ENCODE measurements at places on chromosomes 12 and 14.

GRCh38 chr12:89062996-89063395 lies 289.3 kb downstream of the DUSP6 start:
- DNase-seq, result no peak

GRCh38 chr12:93247313-93247991 lies 130.3 kb upstream of the NUDT4 start:
- DNase-seq, result no peak

DNA sequence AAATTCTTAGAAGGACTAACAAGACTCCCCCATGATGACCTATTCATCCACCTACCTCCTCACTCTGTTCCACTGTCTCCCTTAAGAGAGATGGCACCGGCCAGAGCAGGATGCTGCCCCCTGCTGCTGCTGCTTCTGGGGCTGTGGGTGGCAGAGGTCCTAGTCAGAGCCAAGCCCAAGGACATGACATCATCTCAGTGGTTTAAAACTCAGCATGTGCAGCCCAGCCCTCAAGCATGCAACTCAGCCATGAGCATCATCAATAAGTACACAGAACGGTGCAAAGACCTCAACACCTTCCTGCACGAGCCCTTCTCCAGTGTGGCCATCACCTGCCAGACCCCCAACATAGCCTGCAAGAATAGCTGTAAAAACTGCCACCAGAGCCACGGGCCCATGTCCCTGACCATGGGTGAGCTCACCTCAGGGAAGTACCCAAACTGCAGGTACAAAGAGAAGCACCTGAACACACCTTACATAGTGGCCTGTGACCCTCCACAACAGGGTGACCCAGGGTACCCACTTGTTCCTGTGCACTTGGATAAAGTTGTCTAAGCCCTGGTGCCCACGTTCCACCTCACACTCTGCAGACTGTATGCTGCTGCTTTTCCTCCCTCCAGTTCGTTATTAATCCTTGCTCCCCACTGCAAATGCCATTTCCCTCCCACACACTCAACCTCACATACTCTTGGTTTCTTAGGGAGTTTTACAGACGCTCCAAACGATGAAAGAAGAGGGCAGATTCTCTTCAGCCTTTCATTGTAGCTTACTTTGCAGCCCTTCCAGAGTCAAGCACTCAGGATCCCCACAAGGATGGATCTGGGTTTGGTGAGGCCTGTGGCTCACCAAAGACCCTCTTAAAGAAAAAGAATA lies at the start of gene RNASE8:
Gene RNASE8 (plus strand): TSS at position 20 of the 873 bp plus-strand sequence. CDS start 71 bp downstream, at position 91.
- DNase-seq, result no peak

DNA sequence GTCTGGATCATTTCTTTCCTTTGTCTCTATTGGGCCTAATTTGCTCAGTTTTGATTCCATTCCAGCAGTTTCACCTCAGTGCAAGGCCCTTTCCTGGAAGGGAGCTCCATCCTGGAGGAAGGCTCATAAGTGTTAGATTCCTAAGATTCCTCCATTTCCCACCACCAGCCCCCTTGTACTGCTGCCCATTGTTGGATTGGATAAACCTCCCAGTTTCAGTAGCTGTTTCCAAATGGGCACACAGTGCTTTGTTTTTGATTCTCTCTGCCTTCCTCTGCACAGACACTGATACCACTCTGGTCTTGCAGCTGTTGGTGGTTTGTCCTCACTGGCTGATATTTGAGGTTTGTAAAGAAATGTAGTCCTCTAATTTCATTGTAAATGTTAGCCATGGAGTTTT lies 158.9 kb downstream of the SLC15A5 start:
- DNase-seq, result no peak

DNA sequence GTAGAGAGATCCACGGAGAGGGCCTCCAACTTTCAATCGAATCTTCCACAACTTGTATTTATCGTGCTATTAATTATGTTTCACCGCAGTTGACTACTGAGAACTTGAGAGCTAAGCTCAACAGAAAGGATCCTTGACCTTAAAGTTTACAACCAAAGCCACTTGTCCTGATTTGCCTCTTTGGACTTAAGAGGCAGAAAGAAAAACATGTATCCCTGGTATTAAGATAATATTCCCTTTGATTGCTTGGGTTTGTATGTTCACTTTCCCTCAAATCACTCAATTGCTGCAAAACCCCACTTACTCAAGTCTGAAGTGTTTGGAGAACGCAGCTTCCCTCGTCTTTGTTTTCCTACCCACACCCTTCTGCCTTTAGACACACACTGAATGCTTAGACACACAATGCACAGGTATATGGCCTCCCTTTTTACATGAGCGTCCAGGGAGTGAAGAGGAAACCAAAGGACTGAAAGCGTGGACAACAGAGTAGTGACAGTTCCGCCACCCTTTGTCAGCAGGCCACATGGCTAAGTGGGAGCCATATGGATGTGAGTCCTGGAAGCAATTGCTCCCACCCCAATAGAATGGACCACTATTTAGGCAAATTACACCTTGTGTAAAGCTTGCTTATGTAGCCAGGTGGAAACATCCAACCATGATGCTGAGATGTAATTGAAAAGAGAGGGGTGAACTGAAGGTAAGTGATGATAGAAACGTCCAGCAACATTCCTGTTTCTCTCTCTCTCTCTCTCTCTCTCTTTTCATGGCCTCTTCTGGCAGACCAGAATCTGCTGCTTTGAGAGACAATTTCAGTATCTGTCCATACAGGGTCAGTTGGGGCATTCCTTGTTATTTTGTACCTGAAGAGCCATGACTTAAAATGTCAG lies 1.4 kb upstream of the PKP2 start:
- DNase-seq, result no peak

- DNase-seq, result no peak
Measured at GRCh38 chr12:125330645-125331341, 265.6 kb downstream of the AACS start.

GRCh38 chr14:105739331-105740102 lies 213.1 kb downstream of the TMEM121 start:
- no peak for DNase-seq

DNA sequence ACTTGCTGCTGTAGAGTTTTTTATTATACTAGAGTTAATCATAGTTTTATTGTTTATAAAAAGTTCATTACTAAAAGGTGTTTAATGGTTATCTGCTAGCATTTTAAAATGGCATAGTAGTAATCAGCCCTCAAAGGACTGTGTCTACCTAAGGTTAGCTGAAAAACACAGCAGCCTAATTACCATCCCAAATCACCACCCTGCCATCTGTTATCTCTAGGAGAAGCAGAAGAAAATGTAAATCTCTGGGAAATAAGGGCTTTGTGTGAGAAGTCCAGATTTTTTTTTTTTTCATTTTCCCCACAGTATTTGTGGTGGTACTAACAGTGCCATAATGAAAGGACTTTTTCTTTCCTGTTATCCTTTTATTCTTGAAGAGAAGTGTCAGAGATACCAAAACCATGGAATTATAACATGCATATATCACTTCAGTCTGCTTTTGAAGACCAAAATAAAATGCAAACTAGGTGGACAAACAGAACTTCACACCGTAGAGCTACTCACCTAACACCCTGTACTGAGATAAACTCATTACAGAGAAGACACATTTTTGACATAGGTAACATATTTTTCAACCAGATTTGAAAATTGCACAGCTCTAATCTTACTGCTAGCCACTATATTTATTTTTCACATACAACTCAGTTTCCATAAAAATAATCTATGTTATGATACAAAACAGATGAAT lies 876.2 kb downstream of the C12orf50 start:
- no peak for DNase-seq

DNA sequence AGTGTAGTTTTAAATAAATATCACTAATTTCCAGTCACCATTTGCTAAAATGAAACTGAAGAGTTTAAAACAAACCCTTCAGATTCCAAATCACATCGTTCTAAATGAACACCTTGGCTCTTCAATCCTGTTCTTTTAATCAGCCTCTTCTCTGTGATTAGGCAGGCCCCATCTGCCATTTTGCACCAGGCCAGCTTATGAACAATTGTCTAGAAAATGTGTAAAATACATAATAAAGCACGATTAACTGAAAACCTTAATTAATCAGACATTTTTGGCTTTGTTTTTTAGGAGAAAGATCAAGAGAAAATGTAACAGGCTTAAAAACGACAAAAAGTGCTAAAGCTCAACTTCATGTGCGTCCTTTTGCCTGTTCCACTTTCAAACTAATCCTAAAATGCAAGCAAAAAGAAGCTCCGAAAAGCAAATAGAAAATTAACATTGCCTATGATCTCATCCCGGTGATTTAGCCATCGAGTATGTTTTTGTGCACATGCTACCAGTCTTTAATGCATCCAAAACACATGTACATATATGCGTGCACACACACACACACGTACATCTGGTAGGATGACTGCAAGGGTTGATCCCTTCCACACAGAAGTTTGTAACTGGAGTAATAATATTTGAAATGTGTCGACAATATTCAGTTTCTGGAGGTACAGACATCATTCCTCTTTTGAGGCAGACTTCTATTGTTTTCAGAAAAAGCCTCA lies 288.6 kb downstream of the FOXN3 start:
- DNase-seq, result no peak

GRCh38 chr12:118330421-118331018 lies 42.2 kb downstream of the TAOK3 start:
- no peak for DNase-seq

DNA sequence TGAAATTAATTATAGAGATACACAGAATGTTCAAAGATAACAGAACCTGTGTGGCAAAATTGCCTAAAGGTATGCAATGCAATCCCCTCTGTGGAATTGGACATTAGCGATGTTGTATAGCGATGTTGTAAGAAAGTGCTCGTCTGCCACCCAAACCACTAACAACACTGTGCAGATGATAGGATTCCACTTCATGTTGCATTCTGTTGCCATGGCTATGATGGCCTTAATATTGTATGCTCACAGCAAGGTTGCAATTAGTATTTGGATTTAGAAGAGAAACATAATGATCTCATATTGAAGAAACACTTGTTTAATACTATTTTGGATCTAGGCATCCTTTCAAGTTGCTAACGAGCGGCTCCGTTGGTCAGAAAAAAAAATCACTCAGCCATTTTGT lies 260.3 kb downstream of the BCAT1 start:
- no peak for DNase-seq

GRCh38 chr12:88951177-88951576 lies 370.9 kb upstream of the KITLG start:
- no peak for DNase-seq

DNA sequence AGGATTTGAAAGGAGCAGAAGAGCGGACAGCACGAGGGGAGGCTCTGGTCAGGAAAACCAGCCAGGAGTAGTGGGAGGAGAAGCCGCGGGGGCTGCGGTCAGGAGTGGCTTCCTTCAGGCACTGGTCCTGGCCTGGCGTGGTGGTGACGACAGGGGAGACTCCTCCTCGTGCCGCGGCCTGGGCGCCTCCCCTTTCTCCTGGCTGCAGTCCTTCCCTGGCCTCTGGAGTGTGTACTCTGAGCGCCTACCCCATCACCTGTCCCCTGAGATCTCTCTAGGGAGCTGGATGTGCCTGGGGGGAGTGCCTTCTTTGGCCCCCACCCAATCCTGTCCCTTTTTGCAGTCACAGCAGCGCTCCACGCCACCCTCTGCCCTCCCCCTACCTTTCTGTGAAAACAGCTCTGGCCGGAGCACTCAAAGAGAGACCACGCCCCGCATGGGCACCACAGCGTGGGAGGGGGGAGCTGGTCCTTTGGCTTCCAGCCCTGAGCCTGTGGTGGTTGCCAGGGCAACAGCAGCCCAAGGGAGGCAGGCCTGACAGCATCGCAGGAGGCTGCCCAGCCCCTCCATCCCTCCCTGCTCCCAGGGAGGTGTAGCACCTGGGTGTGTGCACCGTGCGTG lies 125.9 kb downstream of the CALM1 start:
- DNase-seq, result no peak

GRCh38 chr12:51415931-51416330 lies 8.7 kb upstream of the SLC4A8 start:
- DNase-seq, result no peak

GRCh38 chr12:93361151-93361919 lies 16.4 kb upstream of the NUDT4 start:
- DNase-seq, result no peak

- no peak for DNase-seq
Measured at GRCh38 chr14:50001999-50002925, 109.4 kb downstream of the ARF6 start.

DNA sequence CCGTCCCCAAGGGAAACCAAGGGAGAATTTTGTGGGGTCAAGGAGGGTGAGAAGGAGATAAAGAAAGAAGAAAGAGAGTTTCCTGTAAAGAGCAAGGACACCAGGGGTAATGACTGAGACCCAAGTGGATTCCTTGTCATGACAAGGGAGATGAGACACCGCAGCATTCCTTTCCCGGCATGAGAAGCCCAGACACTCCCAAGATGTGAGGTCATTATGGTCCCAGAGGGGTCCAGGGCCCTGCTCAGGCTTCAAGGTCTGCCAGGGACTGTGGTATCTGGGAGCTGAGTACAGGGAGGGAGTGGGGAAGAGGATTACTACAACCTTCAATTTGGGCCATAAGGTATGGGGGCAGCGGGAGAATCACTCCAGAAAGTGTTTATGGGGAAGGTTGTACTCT lies 58.1 kb downstream of the SPTB start:
- no peak for DNase-seq

- DNase-seq, result peak; percentile 72
Measured at GRCh38 chr12:89461649-89462612, 62.7 kb downstream of the GALNT4 start.

DNA sequence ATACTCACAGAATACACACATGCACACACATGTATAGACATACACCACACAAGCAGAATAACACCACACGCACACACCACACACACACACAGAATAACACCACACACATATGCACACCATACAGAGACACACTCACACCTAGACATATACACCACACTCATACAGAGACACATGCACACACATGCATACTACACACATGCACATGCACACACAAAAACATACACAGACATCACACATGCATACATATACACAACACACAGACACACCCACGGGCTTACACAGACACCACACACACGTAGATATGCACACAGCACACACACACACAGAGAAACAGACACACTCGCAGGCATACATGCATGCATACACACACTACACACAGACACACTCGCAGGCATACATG lies 49.7 kb downstream of the NTF3 start:
- DNase-seq, result no peak

- no peak for DNase-seq
Measured at GRCh38 chr14:102277874-102278630, 26.9 kb downstream of the MOK start.

DNA sequence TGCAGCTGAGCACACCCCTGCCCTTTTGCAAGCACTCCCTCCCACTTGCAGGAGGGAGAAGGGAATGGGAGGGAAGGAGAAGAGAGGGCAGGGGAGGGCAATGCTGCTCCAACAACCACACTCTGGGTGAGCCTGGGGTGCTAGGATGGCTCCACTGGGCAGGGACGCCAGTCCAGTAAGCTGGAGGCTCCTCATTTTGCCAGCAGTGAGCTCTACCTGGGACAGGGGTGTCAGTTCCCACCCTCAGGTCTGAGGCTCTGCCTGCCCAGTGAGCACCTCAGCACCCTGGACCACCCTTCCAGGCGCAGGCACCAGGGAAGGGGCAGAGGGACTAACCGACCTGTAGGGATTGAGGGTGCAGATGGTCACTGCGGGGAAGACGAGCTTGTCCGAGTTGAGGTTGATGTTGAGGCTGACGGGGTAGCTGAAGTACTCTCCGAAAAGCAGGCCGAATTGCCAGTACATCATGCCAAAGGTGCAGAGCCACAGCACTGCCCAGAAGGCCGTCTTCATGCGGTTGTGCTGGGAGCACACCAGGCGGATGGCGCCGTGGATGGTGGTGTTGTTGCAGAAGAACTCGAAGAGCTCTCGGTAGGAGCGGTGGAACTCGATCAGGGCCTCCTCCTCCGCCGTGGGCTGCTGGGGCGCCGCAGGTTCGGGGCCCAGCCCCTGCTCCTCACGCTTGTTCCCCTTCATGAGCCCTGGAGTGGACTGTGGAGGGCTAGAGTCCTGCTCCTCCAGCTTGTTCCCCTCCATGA lies 1.2 kb downstream of the SCNN1A start:
- no peak for DNase-seq

GRCh38 chr12:102061096-102061559 lies 663 bp downstream of the WASHC3 start:
- DNase-seq, result no peak
